ENCODE measurements at places on chromosomes 12 and 14.
A peak's percentile ranks its signal among the peaks of the same experiment; 100 is the strongest.

DNA sequence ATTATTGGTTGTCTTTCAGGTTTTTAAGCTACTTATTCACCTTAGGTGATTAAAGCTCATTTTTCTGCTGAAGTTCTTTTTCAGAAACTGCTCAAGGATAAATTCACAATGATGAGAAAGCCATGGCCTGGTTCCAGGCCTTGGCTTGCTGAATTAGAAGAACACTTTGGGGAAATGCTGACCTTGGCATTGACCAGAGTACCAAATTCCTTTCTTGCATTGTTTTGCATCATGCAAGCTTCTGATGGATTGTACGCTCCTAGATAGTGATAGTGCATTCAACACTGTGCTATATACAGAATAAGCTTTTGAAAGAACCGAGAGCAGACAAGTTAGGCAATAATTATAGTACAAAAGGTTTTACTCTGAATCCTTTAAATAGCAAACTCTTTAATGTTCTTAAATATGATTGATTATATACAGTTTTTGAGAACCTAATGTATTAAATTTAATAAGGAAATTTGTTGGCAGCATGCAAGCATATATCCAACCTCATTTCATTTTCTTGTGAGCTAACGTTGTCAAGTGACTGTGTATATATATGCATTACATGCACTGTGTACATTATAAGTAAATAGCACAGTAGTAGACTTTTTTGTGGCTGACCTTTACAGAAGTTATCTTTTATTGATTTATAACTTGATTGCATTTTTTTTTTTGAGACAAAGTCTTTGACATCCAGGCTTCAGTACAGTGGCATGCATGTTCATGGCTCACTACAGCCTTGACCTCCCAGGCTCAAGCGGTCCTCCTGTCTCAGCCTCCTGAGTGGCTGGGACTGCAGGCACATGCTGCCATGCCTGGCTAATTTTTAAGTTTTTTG is 99.2 kb downstream of the DIP2B start:
- DNase-seq = no peak

- DNase-seq = no peak
These were observed 873.6 kb downstream of the C12orf50 start for GRCh38 chr12:87155621-87156020.

GRCh38 chr14:88392609-88393008 is 7.2 kb downstream of the SPATA7 start:
- DNase-seq = no peak

DNA sequence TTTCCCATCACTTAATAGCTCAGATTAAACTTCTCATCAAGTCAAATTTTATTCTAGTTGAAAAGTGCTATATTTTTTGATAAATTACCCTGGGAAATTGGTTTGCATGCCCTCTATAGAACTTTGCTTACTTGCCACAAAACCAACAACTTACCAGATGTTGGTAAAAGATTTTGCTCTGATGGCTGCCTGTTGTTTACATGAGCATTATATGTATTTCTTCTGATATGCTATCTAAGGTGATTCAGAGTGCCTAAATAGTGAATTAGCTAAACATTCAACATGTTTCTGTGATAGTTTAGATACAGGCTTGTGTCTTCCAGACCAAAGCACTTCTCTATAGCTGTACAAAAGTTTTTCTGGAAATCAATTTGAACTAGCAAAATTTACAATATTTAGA is 51.0 kb downstream of the PPM1A start:
- DNase-seq = no peak

- no peak for DNase-seq
These were observed 222.3 kb upstream of the NOS1 start for GRCh38 chr12:117583677-117584225.

DNA sequence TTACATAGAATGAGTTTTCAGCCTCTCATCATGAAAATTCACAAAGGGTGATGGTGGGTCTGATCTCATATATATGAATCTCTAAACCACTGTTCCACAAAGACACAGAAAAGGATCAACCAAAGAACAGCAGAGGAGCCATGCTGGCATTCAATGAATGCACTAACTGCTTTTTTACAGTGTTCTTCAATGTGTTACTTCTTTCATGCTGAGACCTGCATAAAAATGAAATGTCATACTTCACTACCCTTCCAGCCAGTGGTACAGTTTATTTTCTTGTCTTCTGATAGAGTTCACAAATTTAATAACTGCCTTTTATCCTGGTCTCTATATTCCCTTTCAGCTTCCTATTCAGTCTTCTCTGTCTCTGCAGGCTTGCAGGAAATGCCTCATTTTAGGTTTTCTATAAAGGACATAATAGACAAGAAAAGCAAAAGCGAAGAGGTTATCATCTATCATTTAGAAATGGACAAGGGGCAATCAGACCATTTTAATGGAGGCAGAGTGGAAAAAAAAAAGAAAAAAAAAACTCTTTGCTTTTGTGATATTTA is 836.7 kb upstream of the FOXG1 start:
- DNase-seq = no peak

DNA sequence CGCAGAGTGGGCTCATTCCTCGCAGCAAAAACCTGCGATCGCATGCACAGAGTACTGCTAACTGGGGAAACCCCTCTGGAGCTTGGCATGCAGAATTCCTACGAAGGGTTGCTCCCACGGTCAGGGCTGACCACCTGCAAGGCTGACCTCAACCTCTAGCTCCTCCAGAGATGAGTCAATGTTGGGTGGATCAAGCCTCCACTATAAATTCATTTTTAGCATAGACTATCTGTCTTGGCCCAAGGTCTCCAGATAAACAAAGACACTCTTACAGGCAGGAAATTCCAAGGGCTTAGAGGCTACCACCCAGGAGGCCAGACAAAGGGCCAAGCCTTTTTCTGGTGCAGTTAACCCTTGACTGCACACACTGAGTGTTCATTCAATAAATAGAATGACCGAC is 296.5 kb downstream of the TMEM132D start:
- DNase-seq = no peak

DNA sequence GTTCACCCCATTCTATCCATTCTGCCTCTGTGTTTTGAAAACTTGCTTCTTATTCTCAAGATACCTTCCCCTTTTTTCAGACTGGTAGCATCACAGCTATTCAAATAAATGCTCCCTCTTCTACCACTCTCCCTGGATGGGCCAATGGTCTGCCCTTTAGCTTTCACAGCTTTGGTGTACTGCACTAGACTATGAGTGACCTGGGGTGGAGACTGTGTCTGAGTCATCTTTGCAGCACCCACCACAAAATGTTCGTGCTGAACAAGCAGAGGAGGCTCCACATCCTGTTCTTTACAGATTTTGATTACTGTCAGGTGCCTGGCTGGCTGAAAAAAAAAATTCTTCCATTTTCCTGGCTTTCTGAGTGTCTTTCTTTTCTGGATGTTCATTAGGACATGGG is 1104.1 kb upstream of the TMEM132C start:
- peak; percentile 21 for DNase-seq

DNA sequence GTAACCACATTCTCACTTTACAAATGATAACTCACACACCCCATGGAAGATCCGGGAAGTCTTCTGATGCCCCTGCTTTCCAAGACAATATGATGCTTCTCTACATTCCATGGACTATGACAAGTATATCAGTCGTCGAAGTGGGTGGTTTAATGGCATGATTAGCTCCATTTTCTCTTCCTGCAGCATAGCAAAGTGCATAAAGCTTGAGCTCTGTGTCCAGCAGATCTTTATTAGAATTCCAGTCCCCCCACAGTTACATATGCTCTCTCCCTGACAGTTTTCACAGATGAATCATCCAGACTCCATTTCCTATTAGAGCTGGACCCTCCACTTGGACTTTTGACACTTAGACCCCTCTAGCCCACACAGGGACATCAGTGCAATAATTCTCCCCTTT is 174.9 kb downstream of the BCAT1 start:
- no peak for DNase-seq

DNA sequence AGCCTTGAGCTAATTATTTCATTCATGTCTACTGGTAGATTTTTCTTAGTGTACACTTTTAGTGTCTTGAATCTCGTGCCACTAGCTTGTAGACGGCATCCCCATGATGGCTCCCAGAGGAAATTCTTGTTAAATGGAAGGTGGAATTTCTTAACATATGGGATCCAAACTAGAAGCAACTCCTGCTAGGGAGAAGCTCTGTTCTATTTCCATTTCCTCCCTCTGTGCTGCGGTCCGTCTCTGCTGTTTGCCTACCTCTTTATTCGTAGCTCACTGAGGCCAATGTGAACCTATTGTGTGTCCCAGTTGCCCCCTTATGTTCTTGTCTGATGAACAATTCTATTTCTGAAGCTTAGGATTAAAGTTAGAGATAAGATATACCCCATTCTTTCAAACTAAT is 588 bp downstream of the PIK3C2G start:
- no peak for DNase-seq

Measured in activated T-cell treated with anti-CD3 and anti-CD28 coated beads, Interleukin-2, amount 50 U/mL, for 4 hours (primary cell).